ELR (cell line): ENCODE measurements at places on chromosomes 1 and 21.

DNA sequence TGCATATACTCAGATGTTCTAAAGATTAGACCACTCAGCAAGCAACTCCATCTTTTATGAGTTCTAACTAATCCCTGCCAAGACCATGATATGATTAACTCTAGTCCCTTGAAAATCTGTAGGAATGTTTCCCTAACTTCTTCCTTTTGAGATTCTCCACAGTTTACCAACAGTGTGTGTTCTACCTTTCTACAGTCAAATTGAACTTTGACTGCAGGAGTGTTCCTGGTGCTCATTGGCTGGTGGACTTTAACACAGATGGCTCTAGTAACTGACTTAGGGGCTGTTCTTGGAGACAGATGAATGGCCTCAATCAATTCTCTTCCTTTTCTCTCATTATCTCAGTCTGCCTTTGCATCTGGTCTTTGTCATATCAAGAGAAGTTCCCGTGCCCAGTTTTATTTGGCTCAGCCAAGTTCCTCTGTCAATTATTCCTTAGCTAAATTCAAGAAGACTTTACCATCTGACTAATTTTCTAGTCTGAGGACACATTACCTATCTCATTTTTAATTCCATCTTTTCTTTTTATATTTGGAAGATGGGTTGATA is 643.9 kb upstream of the CAMK1G start:
- no peak for DNase-seq

DNA sequence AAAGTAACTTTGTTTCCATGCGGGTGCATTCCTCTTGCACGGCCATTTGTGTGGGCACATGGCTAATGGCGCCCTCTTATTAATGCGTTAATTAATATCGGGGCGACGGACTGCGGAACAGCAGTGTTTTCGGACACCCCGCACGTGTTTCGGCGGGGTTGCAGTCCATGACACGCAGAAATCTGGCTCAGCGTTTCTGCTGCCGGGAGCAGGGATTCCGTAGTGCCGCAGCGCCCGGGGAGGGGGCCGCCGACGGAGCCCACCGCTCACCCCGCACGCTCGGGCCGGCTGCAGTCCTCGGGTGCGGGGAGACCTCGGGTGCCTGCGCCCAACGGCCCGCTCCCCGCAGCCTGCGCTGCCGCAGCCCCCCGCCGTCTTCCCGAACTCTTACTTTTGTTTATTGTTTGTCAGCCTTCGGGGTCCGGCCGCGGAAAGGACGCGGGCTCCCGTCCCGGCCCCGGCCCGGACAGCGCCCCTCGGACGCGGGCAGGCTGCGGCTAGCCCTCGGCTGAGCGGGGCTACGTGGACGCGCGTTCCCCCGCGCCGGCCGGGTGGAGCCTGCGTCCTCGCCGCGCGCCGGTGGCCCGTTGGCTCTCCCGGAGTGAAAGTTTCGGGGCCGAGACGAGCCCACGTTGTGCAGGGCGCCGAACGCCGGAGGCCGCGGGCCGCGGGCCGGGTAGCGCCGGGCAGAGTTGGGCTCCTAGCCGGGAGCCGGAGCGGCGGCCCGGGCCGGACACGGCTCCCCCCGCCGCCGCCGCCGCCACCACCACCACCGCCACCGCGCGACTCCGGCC is 849 bp downstream of the NFIA start:
- DNase-seq: peak; percentile 38

GRCh38 chr21:35102488-35103371 is 53.6 kb upstream of the RUNX1 start:
- DNase-seq: no peak

GRCh38 chr21:45511661-45512431 is 30.4 kb downstream of the SLC19A1 start:
- DNase-seq: no peak

- no peak for DNase-seq
Measured at GRCh38 chr1:70993798-70994197, 53.8 kb downstream of the PTGER3 start.
